ENCODE measurements at places on chromosomes 5 and 9.
A peak's percentile ranks its signal among the peaks of the same experiment; 100 is the strongest.

- DNase-seq, result no peak
Observed at GRCh38 chr5:43401827-43402226, 10.4 kb downstream of the CCL28 start.

DNA sequence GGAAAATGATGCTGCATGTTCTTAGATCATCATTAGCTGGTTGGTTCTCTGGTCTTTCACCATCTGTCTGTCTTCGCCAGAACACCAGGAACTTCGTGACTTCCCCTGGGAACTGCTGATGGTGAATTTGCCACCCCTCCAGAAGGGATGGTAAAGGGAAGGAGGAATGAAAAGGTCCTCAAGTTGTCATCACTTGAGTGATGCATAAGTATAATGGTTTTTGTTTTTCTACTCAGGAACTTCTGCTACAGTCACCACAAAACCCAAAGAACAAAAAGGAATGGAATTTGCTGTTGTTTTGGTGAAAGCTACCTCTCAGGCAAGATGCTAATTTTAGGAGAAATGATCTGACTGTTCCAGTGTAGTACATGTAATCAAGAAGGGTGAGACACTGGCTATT is 328.4 kb downstream of the ARHGEF28 start:
- DNase-seq, result no peak

GRCh38 chr5:124669956-124670721 is 76.3 kb downstream of the ZNF608 start:
- no peak for DNase-seq

- DNase-seq, result no peak
Observed at GRCh38 chr9:23255346-23255745, 570.7 kb downstream of the ELAVL2 start.

DNA sequence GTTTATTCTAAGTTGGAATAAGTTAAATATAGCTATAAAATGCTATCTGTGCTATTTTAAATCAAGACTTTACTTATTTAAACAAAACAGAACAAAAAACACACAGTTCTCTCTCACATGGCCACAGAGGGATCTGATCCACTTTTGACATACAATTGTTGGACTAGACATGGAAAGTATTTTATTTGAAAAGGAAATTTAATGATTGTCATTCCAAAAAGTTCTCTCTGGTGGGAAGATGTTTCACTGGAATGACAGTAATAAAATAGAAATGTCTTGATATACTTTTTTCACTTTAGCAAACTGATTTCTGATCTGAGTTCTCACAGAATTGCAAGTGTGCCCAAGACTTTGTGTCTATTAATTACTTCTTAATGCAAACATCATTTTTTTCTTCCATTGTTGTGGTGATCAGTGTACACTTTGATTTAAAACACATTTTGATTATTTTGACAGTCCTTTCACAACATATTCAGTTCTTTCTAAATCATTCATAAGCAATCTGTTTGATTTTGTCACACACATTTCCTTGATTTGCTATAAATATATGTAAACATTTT is 30.1 kb upstream of the MINAR2 start:
- DNase-seq, result no peak

GRCh38 chr9:2389404-2389803 is 232.2 kb upstream of the VLDLR start:
- no peak for DNase-seq

DNA sequence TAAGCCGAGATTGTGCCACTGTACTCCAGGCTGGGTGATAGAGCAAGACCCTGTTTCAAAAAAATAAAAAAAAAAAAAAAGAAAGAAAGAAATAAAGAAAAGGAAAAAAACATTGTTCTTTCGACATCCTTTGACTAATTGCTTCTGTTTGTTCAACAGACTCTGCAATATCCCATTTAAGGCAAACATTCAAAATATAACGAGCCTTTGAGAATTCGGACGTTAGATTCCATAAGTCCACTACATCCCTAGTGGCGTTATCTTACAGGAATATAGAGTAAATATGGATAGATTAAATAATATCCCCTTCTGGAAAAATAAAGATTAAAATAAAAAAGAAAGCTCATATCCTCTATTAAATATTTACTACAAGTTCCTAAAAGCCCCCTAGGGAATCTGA is 27.0 kb upstream of the HOMER1 start:
- DNase-seq, result no peak

- no peak for DNase-seq
Observed at GRCh38 chr5:24633715-24634325, 11.0 kb downstream of the CDH10 start.

DNA sequence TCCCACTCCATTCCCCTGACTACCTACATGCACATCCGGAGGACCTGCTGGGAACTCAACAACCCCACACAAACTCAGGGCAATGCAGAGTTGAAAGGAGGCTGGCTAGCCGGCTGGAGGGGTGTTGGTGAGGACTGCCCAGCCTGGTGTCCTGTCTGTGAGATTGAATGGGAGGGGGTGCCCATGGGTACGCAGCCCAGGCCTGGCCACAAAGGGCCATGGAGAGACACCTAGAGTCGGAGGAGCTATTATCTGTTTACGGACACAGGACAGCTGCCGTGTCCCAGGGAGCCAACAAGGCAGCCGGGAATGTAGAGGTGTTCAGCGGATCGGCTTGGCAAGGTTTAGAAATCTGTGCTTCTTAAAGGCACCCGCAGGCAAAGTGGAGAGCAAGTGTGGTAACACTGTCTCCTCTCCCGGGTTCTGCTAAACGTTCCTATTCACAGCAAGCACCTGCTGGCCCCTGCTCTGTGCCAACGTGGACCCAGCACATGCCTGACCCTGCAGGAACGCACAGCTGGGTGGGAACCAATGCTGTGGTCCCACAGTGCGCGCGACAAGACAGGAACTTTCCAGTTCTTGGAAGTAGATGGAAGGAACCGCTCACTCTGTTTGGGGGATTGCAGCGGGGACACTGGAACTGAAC is 166.7 kb downstream of the DAB2IP start:
- no peak for DNase-seq

DNA sequence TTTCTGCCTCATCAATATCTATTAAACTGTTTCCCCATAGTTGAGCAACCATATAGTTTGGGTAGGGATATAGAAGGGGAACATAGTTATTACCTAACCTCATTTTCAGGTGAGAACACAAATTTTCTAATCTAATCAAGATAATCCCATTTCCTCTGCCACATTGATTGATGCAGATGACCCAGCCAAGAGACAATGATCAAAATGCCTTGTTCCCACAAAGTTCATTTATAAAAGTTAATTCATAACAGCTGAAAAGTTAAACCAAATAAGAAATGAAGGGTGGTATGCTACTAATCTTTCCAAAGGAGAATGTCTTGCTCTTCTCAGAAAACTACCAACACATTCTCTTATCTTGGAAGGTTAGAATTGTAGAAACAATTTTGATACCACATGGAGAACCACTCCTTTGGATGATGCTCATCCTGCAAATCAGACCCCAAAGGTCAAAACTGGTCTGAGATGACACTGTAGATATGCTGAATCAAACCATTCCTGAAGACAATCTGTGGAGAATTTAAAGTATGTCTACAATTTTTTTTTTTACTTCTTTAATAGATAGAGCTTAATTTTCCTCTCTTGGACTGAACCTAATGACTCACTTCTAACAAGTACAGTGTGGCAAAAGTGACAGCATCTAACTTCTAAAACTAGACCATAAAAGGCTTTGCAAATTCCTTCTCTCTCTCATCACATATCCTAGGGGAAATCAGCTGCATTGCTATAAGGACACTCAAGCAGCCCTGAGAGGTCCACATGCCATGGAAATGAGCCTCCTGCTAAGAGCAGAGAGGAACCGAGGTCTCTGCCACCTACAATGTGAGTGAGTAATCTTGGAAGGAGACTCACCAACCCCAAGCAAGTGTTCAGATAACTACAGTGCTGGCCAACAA is 586.7 kb upstream of the TUSC1 start:
- peak; percentile 98 for DNase-seq

DNA sequence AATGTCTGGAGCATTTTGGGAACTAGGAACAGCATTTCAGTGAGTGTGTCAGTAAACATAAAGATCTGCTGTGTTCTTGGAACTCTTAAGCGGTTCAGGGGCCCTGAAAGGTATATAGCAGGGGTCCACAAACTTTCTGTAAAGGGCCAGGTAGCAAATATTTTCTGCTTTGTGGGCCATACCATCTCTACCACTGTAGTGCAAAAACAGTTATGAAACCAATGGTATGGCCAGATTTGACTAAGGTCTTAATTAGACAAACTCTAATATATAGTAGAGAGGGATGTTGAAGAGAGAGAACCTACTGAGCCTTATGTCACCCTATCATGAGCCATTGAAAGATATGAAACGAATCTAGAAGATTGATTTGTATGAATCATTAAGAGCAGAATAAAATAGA is 5.3 kb downstream of the TNPO1 start:
- no peak for DNase-seq

DNA sequence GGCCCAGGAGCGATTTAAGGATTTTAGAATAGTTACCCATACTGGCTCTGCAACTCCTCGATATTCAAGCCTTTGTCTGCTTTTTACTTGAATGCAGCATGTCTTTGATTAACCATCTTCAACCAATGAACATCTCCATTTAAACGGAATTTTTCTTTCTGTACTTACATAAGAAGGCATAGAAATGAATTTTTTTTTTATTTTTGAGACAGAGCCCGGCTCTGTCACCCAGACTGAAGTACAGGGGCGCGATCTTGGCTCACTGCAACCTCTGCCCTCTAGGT is 825 bp upstream of the RIOK2 start:
- DNase-seq, result no peak

DNA sequence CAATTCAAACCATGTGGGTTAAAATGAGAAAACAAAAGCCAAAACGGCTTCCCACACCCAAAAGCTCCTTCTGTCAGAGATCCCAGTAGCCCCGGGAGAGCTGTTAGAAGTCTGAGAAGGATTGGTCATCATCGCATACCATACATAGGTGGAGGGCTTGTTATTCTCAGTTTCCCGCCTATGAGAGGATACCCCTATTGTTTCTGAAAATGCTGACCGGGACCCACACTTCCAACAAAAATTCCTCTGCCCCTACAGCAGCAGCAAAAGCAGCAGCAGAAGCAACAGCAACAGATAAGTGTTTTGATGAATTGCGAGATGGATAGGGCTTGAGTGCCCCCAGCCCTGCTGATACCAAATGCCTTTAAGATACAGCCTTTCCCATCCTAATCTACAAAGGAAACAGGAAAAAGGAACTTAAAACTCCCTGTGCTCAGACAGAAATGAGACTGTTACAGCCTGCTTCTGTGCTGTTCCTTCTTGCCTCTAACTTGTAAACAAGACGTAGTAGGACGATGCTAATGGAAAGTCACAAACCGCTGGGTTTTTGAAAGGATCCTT is at the start of gene TEK:
Gene TEK, plus strand, starts transcription at position 245 of the 561 bp plus-strand sequence. CDS start 366 bp downstream, outside the sequence.
- DNase-seq, result no peak

DNA sequence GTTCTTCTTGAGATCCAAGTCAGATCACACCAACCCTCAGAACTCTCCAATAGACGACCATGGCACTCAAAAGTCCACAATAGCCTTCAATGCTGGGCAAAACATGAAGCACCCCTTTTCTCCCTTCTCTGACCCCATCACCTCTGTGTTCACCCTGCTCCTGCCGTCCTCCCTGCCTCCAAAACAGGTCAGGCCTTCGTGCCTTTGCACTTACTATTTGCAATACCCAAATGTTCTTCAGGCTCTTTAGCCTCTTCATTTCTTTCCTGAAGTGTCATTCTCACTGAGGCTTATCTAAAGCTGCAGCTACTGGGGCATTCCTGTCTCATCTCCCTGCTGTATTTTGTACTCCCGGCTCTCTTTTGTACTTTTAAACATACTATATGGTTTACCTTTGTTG is 2.0 kb upstream of the ROPN1L start:
- DNase-seq, result no peak

- no peak for DNase-seq
Observed at GRCh38 chr5:139639619-139640380, 8.3 kb upstream of the CXXC5 start.

DNA sequence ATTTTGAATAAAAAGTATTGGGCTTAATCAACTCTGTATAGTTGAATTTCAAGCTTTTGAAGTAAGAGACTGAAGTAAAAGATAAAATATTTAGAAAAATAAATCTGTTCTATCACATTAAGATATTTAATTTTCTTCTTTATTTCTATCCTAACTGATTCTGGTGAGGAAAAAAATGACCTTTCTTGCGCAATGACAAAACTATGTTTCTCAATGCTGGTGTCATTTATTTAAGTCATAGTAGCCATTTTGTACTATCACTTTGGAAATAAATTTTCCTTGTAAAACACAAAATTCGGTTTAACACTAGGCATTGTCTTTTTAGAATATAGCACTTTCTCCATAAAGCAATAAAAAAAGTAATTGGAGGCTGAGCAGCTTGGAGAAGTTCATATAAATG is 728.0 kb downstream of the CDH9 start:
- DNase-seq, result no peak

DNA sequence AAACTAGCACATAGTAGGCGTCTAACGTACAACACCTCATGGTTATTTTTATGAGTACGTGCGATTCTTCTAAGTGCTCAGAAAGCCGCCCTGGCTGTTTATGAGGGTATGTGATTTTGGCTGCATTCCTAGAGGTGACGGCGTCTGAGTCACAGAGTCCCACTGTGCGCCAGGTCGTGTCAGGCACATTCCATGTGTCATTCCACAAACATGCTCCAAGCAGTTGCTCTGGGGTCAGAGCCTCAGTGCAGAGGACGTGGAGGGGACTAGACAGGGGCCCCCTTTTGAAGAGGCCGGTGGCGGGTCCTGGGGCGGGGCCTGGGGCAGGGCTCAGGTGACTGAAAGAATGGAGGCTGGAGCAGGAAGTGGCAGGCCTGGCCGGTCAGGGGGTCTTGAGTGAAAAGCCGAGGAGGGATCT is 51.9 kb downstream of the NEK6 start:
- DNase-seq, result peak; percentile 85

DNA sequence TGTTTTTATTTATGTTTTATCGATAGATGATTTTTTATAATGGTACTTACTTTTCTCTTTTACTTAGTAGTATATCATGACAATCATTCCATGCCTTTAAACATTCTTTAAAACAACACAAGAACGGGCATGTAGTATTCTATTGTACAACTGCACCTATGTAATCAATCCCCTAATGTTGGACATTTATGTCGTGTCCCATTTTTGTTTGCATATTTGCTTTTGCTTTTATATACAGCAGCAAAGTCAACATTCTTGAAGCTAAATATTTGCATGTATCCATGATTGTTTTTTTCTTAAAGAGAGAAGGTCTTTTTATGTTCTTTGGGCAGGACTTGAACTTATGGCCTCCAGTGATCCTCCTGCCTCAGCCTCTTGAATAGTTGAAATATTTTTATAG is 527.0 kb upstream of the CLINT1 start:
- no peak for DNase-seq

DNA sequence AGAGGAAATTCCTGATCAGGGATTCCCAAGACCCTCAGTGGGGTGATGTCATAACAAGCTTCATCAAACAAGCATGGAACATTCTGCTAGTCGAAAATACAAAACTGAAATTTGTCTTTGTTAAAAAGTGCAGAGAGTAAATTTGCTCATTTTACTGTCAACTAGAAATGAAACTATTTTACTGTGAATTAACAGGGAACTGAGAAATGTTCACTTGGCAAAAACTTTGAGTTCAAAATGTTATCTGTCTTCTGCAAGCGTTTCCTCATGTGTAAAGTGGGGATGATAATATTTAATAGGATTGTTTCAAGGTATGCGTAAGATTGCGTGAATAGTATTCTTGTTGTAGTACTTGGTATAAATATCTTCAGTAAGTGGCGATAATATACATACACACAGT is 45.4 kb downstream of the ALDH1A1 start:
- DNase-seq, result no peak
